Activated CD4-positive, alpha-beta T cell treated with anti-CD3 and anti-CD28 coated beads, Interleukin-10, Interleukin-2, amounts not matched to agents 100 ng/mL and 50 ng/mL, durations not matched to agents 16 hours and 8 hours (primary cell): ENCODE measurements at places on chromosomes 3 and 15.

DNA sequence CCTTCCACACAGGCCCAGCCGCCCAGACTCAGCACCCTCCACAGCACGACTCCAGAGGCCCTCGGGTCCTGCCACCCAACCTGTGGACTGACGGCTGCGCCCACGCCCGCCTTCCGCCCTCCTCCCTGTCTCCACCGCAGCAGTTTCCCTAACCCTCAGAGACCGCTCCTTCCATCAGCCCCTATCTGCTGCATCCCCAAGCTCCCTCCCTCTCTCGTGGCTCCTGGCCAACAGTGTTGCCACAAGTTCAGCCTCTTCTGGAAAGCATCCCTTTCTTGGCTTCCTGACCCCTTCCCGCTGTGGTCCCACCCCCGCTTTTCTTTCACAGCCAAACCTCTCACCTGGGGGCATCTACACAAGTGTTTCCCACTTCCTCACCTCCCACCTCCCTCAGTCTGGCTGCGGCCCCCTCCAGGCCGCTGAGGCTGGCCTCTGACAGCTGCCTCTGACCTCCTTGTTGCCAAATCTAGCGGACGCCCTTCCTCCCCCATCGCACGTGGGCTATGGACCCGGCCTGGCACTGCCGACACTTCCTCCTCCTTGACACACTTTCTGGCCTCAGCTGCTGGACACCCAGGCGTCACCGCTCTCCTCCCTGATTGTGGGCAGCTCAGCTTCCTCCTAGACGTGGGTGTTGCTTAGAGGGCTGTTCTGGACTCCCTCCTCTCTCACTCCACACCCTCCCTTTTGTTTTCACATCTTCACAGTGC lies 168.8 kb upstream of the TLE3 start:
- DNase-seq = no peak

DNA sequence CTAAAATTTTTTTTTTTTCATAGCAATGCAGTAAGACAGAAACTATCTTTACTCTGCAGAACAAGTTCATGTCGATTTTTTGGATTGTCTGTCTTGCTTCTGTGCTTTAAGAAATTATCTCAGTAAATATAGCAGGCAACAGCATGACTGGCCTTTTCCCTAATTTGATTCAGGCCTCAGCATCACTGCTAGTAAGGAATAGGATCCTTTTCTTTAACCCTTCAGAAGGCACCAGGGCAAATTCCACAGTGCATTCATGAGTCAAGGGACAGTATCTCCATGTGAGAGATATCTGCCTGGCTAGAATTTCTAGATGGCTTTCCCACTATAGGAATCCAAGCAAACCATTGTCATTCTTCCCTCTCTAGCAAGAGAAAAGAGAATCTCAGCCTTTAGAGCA lies 71.4 kb downstream of the TIPARP start:
- no peak for DNase-seq

GRCh38 chr3:159792070-159792469 lies 196.6 kb upstream of the IL12A start:
- DNase-seq = no peak

- no peak for DNase-seq
Measured at GRCh38 chr15:82538961-82539690, 1.1 kb downstream of the RPS17 start.

DNA sequence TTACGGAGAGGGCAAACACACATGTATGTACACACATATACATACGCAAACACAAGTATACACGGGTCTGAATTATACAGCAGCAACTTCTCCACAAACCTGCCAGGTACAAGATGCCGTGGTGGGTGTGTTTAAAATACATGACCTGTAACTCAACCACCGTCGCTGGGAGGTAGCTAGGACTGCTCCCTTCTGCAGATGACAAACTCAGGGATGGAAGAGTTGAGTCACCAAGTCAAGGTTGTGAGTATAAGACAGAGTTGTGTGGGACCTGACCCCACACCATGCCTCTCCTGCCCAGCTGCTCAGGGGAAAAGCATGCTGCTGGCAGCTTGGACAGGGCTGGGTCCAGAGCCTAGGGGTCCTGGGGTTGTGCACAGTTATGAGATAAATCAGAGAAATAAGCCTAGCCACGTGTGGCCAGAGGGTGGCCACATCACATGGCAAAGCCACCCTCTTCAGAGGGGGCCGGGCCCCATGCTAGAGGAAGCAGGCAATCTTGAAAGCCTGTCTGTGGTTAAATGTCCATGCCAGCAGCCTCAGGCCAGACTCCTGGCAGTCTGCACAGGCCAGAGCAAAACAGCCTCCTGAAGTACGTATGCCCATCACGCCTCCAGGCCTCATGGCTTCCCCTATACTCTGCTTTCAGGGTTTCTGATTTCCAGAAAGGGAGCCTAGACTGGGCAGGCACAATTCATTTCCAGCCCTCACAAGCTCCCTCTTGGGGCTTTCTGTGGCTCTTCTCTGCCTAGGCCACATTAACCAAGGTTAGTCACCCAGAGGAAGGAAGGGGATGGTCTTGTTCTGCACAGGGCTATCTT lies 107.7 kb upstream of the RPL32 start:
- peak; percentile 84 for DNase-seq

DNA sequence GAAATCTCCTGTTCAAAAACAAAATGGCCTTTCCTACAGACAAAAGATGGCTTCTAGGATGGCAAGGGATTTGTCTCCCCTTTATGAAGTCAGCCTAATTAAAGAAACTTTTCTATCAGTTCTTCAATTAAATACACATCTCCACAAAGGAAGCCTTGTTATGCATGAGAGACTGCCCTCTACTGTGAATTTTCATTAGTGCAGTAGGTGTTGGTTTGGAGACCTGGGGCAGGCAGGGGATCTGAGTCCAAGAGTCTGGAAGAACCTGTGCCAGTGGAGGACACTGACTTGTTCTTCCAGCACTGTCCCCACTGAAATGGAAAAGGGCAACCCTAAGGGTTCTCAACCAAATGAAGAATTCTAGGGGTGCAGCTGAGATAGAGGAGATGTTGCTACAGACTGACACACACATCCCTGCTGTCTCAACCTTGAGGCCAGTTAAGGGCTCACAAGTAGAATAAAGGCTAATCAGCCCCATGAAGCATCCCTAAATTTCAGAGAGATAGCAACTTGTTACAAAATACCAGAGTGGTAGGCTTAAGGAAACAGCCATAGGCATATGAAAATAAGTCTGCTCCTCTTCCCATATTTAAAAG lies 174.0 kb upstream of the PRICKLE2 start:
- DNase-seq = peak; percentile 29

- DNase-seq = no peak
Measured at GRCh38 chr15:28002136-28002861, 96.8 kb downstream of the OCA2 start.

DNA sequence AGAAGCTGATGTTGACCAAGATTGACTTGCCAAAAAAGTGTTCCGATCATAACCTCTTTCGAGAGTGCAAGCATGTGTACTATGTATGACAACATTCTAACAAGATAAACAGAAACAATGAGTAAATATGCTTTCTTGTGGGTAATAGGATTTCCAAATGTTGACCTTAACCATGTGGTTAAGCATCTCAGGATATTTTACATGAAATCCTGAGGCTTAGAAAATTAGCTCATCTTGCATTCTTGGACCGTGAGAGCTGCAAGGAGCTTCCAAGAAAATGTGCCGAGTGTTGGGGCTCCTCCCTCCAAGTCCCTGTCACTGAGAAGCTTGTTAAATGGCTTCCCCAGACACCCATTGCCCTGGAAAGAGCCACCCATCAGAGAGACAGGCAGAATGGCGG lies 50.1 kb downstream of the C3orf20 start:
- no peak for DNase-seq

- no peak for DNase-seq
Measured at GRCh38 chr15:97456521-97457202, 503.8 kb upstream of the ARRDC4 start.

DNA sequence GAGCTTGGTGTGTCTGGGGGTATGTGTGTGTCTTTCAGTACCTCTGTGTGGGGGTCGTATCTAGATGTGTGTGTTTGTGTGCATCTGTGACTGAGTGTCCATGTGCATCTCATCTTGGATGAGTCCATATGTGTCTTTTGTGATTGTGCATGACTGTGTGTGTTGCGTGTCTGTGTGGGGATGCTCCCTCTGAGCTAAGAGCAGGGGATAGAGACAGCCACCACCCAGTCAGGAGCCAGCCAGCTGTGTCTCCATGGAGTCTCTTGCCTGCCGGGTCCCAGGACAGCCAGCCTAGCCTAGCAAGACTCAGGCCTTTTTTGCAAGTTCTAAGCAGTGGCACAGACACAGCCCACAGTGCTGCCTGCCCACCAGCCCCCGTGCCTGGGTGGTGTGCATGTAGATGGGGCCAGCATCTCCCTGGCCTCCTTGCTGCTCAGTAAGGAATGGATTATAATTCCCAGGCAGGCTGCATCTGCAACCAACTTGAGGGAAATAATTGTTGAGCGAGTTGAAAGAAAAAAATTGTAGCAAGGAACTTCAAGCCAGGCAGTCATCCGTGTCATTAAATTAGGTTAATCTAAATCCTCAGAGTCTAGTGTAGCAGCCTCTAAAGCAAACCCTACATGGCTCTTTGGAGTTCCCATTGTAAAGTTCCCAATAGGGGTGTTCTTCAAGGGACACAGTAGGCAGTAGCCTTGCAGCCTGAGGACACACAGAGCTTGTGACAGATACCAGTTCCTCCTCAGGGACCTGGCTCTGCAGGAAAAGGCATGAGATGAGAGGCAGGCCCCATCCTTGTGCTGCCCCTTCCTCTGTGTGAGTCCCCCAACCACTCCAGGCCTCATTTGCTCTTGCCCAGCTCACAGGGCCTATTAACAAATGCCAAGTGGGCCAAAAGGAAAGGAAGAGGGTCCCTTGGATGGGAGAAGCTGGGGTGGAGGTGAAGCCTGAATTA lies 35.9 kb upstream of the MRPS22 start:
- DNase-seq = no peak

GRCh38 chr3:11544412-11545181 lies 99.1 kb downstream of the VGLL4 start:
- DNase-seq = no peak

GRCh38 chr3:68306571-68306970 lies 625.8 kb downstream of the TAFA4 start:
- DNase-seq = peak; percentile 8

- peak; percentile 18 for DNase-seq
Measured at GRCh38 chr3:143207338-143207961, 87.9 kb downstream of the CHST2 start.
